Esophagus squamous epithelium (tissue), 5 donors: ENCODE measurements at places on chromosomes 7 and 10.

DNA sequence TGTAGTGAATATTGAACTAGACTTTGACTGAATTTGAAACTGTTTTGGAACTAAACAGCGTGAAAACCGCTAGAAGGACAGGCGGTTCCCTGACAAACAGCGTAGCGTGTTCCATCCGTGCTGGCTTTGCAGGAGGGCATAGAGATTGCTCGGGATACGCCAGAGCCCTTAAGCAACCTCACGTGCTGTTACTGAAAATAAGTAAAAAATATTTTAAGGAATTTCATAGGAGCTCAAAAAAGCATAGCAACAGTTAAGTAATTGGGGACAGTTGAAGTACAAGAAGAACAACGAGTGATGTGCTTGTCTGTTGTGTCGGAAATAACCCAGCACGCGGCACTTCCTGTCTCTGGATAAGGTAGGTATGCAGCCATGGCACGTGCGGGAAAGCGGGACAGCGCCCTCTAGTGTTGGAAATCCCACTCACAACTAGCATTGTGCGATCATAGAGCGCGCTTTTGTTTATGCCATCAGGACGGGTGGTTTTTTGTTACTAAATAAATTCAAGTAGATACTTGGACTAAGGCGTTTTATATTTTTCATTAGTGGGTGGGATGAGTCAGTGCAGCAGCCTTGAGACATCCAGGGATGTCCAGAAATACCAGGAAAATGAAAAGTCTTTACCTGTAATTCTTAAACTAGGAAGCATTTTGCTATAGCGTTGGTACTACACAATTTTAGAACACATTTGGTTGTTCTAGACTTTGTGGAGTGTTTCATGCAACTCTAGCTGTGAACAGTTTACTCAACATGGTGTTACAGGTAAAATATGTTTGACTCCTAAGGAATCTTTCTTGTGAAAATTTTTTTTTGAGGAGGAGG is 50.4 kb downstream of the DNAJB6 start:
- peak; percentile 36 for DNase-seq

- no peak for DNase-seq
Measured at GRCh38 chr7:148556892-148557291, 33.7 kb upstream of the C7orf33 start.

GRCh38 chr7:125618516-125618915 is 688.9 kb upstream of the POT1 start:
- DNase-seq: no peak

- DNase-seq: no peak
Measured at GRCh38 chr7:17134786-17135185, 163.7 kb upstream of the AHR start.

GRCh38 chr7:153616711-153617325 is 435.4 kb upstream of the DPP6 start:
- no peak for DNase-seq

DNA sequence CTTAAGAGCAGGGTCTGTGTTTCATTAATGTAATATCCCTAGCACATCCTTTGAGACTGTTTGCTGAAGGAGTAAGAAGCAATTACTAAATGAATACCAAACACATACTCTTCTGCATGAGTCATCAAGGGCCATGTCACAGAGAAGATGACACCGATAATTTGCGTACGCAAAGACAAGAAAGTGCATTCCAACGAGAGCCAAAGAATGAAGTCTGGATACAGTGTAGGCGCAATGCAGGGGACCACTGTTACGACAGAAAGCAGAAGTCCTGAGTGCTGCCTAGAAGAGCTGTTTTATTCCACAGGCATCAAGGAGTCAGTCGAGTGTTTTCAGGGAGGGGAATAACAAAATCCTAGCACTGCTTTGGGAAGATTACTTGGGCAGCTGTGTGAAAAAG is 62.7 kb downstream of the VPS41 start:
- DNase-seq: no peak

- DNase-seq: no peak
Measured at GRCh38 chr7:20778063-20778721, 8.5 kb downstream of the SP8 start.
